ENCODE measurements at places on chromosomes 12 and 14.

DNA sequence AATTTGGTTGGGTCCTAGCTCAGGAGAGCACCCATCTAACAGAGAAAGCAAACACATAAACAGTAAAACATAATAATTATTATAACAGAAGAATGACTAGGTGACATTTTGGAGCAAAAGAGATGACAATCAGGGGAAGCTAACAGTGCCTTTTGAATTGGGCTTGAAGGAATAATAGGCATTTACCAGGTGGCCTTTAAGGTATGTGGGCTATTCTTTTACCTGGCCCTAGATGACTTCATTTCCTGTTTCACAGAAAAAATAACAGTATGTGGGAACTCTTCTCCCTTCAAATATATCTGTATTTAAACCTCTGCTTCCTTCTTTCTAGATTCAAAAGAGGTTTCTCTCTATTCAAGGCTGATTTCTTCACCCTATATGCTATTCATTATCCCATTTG is 3.8 kb downstream of the IRAK4 start:
- DNase-seq: no peak

- DNase-seq: peak; percentile 46
Measured at GRCh38 chr14:99671235-99672224, 12.6 kb upstream of the CYP46A1 start.

- no peak for DNase-seq
Measured at GRCh38 chr12:52338241-52338960, 17.2 kb upstream of the KRT83 start.

DNA sequence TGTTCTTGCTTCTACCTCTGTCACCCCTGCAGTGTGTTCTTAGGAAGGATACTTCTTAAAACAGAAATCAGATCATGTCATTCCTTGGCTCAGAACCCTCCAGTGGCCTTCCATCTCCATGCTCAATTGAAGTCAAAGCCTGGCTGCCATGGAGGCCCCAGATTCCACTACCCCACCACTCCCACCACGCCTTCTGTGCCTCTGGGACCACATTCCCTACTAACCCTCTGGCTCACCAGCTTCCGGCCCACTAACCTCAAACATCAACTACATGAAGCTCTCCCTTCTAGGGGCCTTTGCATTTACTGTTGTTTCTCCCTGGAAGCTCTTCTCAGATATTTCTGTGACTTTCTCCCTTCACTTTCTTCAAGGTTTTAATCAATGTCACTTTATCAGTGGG is 76.1 kb upstream of the REP15 start:
- no peak for DNase-seq

- peak; percentile 87 for DNase-seq
Measured at GRCh38 chr14:100438678-100439592, 115.8 kb downstream of the SLC25A47 start.

- no peak for DNase-seq
Measured at GRCh38 chr12:12537421-12537820, 25.2 kb downstream of the DUSP16 start.

GRCh38 chr14:55136885-55137786 is 8.1 kb downstream of the LGALS3 start:
- DNase-seq: peak; percentile 41

DNA sequence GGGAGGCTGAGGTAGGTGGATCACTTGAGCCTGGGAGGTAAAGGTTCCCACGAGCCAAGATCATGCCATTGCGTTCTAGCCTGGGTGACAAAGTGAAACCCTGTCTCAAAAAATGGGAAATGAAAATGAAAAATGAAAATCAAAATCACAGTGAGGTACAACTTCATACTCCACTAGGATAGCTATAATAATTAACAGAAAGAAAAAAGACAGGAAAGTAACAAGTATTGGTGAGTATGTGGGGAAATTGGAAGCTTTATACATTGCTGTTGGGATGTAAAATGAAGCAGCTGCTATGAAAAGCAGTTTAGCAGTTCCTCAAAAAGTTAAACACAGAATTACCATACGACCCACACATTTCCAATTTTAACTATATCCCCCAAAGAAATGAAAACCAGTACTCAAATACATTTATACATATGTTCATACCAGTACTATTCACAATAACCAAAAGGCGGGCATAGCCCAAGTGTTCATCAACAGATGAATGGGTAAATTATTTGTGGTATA is 22.2 kb downstream of the SGPP1 start:
- DNase-seq: no peak

DNA sequence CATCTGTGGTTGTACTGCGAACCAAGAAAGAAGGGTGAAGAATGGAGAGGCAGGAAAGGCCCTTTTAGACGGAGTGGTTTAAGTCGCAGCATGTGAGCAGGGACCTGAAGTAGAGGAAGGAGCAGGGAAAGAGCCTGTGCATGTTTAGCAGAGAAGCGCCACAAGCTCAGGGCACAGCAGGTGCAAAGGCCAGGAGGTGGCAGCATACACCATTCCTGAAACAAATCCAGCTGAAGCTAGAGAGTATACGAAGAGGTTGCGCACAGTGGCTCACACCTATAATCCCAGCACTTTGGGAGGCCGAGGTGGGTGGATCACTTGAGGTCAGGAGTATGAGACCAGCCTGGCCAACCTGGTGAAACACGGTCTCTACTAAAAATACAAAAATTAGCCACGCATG is 49.9 kb downstream of the HELB start:
- DNase-seq: no peak

DNA sequence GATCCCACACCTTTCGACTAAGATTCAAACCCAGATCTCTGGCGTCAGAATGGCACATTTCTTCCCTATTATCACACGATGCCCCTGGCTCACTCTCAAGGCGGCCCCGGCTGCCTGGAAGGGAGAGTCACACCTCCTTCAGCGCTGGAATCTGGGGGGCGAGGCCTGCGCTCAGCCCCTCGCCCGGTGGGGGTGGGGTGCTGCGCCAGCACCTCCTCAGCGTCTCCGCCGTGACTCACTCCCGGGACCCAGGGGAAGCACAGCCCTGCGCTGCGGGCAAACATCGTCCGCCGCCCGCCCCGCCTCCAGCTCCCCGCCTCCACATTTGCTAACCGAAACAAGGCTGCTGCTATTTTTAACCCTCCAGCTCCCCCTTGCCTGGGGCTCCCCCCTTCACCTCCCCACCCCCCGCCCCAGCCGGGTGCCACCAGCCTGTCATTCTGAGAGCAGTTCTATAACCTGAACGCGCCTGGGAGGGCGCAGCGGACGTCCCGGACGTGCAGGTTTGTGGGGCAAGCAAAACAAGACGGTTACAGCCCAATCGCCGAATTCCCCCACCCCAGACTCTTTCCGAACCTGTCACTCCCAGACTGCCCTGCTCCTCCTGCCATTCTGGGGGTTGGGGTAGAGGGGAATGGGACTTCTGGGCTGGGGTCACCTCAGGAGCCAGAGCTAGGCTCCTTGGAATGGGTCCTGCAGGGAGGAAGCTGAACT is 6.7 kb downstream of the HDAC7 start:
- DNase-seq: peak; percentile 89

- DNase-seq: no peak
Measured at GRCh38 chr12:120712610-120713009, 2.4 kb downstream of the UNC119B start.

DNA sequence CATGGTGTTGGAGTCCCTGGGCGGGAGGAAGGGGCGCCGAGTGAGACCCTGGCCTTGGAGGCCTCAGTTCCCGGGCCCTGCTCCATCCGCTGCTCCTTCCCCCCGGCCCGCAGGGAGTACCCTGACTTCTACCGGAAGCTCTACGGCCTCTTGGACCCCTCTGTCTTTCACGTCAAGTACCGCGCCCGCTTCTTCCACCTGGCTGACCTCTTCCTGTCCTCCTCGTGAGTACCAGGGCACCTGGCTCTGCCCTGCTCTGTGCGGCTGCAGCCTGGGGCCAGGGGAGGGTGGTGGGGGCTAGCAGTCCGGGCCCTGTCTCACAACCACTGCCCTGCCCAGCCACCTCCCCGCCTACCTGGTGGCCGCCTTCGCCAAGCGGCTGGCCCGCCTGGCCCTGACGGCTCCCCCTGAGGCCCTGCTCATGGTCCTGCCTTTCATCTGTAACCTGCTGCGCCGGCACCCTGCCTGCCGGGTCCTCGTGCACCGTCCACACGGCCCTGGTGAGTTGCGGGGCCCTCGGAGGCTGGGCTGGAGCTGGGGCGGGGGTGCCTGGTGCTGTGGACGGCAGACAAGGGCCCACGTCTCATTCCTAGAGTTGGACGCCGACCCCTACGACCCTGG is 7.0 kb downstream of the NOC4L start:
- DNase-seq: peak; percentile 6

DNA sequence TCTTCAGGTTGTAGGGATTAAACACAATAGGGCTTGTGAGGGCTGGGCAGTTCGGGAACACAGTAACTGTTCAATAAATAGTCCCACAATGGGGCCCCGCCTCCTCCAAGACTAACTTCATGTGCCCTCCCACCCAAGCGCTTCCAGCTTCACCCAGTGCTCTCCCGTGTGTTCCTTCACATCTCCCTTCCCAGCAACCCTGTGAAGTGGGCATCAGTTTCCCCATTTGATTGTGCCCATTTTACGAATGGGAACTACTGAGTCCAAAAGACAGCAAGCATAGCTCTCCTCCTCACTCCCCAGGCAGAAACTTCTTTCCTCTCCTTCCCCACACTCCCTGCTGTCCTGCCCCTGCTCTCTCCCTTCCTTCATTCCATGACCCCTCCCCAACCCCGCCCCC is 6.2 kb upstream of the TRPV4 start:
- no peak for DNase-seq

DNA sequence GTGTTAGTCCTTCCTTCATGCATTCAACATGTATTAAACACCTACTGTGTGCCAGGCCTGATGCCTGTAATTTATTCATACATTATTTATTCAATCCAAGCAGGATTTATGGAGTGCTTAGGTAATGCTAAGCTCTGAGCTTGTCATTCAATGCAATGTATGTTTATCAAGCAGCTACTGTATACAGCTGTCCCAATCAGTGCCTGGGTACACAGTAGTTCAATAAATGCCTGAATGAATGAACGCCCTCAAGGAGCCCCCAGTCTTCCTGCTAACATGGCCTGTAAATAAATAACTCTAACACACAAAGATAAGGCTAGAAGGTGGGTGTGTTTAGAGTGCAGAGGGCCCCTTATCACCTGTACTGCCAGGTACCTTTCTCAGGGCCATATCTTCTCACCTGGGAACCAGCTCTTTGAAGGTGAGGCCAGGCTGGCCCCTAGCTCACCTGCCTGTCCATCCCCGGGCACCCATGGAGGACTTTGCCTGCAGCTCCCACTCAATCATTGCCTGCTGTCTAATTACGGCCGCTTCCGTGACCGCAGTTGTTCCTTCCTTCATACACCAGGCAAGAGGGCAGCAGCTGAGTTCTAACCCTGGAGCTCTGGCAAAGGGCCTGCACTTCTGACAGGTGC is 20.0 kb upstream of the KDM2B start:
- peak; percentile 56 for DNase-seq

DNA sequence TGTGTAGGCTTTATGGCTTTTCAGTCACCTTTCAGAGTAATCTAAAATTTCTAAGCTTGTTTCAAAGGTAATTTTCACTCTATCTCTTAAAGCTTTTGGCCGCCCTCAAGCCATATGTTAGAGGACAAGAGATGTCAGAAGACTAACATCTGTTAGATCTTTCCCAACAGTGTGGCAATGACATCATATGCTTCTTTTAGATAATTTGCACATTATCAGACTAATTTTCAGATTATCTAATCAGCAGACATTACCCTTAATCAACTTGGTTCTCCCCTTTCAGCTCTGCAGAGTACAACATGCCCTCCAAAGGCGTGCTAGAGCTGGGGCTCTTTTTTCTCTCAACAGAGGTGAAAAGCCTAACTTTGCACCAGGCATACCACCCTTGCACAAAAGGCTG is 207.1 kb downstream of the DPF3 start:
- DNase-seq: no peak

- DNase-seq: no peak
Measured at GRCh38 chr14:51513281-51513680, 138.4 kb upstream of the FRMD6 start.

DNA sequence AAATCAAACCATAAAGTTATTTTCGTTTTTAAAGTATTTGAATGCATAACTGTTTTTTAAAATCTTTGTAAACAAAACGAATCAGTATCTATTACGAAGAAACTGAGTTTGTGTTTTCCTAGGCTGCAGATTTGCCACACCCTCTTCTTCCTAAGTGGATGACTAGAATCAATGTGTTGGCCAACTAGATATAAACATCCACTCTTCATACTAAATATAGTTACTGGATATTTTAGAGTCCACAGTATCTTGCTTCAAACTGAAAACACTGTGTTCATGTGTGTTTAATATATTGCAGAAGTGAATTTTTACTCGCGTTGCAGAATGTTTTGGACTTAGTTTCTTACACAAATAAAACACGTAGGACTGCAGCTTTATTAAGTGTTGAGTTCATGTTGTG is 63.2 kb downstream of the KLHL28 start:
- DNase-seq: no peak

GRCh38 chr12:130975116-130975515 is 21.4 kb downstream of the ADGRD1 start:
- no peak for DNase-seq

DNA sequence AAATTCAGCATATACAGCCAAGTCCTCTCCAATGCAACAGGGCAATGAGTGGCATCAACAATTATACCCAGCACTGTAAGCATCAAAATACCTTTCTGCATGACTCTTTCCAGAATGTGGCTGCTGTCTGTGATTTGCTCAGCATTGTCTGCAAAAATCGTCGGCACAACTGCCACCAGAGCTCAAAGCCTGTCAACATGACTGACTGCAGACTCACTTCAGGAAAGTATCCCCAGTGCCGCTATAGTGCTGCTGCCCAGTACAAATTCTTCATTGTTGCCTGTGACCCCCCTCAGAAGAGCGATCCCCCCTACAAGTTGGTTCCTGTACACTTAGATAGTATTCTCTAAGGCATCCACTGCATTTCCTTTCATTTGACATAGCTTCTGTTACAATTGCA is 735 bp downstream of the RNASE6 start:
- DNase-seq: no peak

DNA sequence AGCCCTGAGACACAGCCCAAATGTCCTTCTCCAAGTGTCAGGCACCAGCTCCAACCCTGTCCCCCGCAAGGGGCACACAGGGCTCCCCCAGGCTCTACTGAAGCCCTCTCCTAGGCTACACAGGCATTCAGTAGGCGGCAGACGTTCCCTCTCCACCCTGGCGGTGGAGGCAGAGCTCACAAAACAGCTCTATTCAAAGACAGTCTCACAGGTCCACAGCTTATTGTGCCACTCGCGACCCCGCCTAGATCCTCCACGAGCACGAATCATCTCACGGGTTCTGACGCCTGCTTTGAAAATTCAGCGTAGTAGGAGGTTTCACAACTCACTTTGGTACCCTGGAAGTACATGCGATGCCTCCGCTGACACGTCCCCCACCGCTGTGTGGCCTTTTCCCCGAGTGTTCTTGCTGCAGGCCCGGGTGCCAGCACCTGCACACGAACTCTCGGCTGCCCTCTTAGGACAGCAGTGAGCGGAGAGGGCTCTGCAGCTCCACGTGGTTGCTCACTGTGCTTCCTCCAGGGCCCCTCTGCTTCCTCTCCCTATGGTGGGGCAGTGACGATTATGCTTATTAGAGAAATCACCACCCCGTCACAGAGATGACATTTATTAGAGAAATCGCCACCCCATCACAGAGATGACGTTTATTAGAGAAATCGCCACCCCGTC is 78.5 kb downstream of the ADGRD1 start:
- no peak for DNase-seq
